ENCODE measurements at places on chromosomes 16 and 17.

DNA sequence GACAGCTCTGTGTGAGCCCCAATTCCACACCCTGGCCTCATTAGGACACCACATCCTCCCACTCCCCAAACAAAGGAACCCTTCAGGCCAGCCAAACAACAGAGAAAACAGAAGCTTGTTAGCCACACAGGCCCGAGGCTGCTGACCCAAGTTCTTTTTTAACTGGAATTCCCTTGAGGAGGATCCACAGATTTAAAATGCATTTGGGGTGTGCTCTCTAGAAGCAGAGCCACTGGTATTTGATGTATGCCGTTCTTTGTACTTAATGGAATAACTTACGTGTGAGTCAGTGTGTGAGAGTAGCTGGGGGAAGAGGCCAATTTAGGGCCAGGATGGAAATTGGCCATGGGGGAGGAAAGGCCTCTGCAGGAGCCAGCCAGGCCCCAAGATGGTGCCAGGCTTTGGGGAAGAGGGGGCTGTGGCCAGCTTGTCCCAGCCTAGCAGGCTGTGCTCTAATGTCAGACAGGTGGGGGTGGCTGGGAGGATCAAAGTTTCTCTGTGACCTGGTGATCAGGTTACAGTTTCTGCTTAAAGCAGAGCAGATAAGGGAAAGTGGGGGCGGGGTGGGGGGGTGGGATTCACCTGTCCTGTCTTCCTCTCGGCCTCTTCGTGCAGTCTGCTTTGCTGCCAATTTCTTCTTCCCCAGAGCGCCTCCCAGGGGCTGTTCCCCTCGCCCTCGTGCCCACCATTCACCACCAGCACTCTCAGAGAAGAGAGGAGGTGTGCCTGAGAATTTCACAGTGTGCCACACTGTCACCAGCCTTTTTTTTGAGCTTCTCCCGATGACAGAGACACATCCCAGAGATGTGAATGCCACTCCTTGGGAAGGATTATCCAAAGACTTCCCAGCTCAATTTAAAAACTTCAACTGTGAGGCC, 50.8 kb downstream of the TOM1L2 start:
- no peak for DNase-seq

DNA sequence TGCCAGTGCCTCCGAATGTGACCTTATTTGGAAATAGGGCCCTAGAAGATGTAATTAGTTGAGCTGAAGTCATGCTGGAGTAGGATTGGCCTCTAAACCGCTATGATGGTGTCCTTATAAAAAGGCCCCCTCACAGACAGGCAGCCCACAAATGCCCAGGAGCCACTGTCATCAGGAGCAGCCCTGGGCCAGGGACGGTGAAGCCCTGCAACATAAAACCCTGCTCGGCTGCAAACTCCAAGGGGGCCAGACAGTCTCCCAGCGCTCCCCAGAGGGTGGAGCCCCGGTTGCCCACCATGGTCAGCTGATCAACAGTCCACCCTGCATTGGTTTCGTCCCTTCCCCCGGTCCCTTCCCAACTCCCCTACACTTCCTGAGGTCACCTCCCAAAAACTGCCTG, 351.7 kb downstream of the FOXL1 start:
- no peak for DNase-seq

DNA sequence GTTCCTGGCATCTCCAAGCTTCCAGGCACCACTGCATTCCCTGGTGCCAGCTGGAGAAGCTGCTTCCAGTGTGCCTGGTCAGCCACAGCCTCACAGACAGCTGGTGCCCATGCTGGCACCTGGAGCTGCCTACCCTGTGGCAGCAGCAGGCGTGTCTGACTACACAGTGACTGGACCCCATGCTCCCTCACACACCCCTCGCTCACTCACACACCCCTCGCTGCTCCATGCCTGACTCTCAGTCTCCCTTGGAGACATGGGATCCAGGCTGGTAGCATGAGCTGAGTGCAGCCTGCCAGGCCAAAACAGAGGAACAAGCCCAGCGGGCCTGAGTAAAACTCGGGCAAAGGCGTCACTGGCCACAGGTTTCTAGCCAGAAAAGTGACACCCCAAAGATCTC, 59.1 kb upstream of the SMIM36 start:
- DNase-seq: no peak

DNA sequence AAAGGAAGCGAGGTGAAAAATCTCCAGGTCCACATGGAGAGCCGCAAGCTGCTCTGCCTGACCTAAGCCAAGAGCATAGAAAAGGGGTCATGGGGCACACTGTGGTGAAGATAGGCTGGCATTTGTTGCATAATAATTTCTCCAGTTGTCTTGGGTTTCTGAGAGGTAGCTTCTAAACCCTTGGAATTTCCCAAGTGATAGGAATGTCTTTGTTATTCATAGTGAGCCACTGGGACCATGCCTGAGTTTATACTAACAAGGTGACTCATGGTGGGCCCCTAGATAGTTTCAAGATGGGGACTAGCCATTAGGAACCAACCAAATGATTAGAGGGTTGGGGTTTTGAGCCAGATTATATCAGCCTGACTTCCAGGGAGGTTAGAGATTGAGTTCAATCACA, 25.6 kb downstream of the SOST start:
- no peak for DNase-seq

GRCh38 chr17:70717042-70717441, 547.7 kb downstream of the KCNJ2 start:
- DNase-seq: no peak

DNA sequence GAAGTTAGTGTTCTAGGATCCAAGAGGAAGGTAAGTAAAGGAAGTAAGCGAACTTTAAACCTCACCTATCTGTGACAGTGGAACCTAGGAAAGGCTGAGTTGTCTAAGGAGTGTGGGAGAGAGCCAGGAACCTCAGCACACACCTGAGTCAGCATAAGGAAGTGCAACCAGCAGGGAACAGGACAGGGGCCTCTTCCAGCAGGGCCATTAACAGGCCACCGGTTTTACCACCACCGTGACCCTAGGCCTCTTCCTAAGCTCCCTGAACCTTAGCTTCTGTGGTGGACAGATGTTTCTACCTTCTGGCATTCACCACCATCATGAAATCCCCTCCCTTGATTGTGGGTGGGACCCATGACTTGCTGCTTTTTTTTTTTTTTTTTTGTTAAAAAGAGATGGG, 26.7 kb upstream of the GPATCH8 start:
- DNase-seq: no peak

DNA sequence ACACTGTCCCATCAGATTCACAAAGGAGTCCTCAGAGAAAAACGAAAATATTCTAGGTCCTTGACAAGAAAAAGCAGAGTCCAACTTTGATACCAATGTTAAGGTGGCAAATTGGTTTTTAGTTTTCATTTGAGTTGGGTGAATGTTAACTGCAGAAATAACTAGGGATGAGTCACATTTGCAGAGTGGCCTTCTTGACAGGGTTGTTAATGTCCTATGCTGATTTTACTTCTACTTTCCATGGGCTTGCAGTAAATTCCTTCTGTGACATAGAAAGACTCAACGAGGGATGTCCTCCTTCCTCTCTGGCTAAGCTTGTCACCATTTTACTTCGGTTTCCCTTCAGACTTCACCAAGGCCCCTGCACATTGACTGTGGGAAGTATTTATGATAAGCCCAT, 47.2 kb upstream of the ICAM2 start:
- no peak for DNase-seq

- DNase-seq: no peak
Observed at GRCh38 chr16:63813862-63814261, 1308.0 kb downstream of the CDH11 start.

GRCh38 chr17:80869481-80870145, 122.0 kb upstream of the CHMP6 start:
- no peak for DNase-seq

GRCh38 chr17:47077576-47077975, 98.5 kb upstream of the RPRML start:
- no peak for DNase-seq

GRCh38 chr17:37430051-37430627, 23.5 kb downstream of the TADA2A start:
- DNase-seq: no peak

GRCh38 chr16:3789375-3790099, 72.2 kb upstream of the TRAP1 start:
- no peak for DNase-seq

DNA sequence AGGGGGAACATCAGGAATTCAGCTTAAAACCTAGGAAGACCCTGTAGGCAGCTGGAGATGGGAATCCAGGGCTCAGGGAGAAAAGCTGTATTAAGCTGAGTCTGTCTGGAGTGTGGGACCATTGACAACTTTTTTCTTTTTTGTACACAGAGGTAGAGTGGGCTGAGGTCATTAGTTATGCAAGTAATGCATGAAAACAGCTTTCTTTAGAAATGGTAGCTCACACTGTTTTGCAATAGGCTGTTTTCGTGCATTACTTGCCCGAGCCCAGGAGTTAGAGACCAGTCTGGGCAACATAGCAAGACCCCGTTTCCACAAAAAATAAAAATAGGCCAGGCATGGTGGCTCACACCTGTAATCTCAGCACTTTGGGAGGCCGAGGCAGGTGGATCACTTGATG, 46.5 kb downstream of the KATNIP start:
- DNase-seq: no peak

DNA sequence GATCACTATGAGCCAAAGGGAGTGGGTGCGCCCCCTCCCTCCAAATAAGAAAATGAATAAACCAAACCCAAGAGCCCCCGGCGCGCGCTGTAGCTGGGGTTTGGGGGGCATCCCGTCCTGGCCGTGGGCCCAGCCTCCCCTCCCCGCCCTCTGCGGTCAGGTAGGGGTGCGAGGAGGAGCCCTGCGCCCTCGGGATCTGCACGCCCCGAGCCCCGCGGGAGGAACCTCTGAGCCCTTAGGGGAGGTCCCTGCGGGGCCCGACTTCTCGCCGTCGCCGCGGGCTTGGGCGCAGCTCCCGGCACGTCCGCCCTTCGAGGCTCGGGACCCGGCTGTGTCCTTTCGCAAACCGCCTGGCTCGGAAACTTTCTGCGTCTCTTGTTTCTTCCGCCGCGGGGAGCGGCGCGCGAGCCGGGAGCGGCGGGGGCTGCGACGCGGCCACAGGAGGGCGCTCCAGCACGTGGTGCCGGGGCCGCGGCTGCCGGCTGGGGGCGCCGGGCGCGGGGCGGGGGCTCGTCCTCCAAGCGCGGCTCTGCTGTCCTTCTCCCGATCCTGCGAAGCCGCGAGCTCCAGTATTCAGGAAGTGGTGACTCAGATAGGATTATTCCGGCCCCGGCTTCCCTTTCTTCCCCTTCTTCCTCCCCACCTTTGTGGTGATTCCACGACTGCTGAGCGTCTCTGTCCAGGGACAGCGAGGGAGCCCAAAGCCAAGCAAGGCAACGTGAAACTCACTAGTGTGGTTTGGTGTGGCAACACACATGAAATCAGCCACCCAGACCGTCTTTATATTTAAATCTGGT, 1.6 kb downstream of the PITPNC1 start:
- no peak for DNase-seq

DNA sequence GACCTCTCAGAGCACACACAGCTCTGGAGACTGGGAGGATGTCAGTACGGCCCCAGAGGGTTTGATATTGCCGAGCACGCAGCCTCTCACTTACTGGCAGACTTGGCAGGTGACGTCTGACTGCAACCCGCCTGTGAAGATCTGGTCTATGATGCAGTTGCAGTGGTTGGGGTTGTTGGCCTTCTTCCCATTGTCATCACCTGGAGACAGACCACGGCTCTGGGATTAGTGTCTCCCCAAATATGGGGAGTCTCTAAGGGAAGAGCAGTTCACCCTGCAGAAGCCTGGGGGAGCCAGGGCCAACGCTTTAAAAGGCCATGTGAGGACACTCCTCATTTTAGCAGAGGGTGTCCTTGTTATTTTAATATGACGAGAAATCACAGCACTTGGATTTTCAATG, 30.1 kb downstream of the USP22 start:
- no peak for DNase-seq

DNA sequence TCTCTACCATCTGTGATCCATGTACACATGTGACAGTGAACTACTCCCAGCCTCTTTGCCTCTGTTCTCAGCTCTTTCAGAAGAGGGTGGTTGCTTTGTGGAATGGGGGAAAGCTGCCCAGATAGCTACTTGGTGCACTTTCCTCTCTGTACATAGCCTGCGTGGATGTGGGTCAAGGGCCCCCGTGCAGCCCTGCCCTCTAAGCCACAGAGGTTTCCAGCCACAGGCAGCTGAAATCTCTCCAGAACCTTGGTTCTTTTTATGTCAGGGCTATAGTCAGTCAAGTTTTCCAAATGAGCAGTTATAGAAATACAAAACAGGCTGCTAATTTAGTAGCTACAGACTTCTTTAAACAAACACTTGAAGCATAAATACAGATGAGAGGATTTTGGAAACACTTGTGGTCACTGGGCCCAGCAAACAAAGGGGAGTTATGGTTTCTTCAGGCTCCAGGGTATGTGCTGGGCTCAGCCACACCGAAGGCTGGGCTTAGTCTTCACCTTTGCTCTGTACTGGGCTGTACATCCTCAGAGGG, 199.7 kb upstream of the ASIC2 start:
- DNase-seq: no peak

- DNase-seq: no peak
Observed at GRCh38 chr17:81962499-81963441, 1.8 kb upstream of the NOTUM start.

Data from cortex of kidney (tissue), 1 donor.